ENCODE measurements at places on chromosomes 11 and 22. TPM values are rescaled to one million over a fixed set of nuclear protein-coding genes. Genes with fewer than 3 reads are reported as not detected.

SIAE gene
- total RNA-seq, result 4.8 TPM

- DNase-seq, result no peak
These were observed 51.8 kb downstream of the PARVA start for GRCh38 chr11:12429155-12429554.

DNA sequence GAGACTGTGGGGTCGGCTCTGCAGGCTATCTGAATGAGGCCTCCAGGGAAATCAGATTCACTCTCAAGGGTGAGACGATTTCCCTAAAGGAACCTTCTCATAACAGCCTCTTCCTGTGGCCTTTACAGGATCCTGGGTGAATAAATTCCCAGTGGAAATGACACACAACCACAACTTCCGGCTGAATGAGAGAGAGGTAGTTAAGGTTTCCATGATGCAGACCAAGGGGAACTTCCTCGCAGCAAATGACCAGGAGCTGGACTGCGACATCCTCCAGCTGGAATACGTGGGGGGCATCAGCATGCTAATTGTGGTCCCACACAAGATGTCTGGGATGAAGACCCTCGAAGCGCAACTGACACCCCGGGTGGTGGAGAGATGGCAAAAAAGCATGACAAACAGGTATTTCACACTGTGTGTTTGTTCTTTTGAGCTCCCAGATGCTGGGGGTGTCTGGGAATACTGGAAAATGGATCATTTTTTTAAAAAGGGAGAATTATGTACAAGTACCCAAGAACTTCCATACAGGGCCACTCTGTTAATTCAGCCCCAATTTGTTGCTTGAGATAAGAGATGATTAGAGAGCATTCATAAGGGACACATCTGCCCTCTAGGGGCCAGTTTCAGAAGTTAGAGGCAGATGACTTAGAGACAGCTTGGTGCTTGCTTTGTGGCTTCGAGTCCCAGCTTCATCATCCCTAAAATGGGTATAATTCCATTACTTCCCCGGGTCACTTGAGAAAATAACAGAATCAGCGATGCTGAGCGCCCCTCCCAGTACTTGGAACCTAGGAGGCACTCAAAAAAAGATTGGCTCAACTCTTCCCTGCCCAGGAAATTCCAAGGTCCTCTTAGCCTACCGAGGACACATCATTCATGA is 10.2 kb downstream of the SERPIND1 start:
- peak; percentile 67 for DNase-seq

DNA sequence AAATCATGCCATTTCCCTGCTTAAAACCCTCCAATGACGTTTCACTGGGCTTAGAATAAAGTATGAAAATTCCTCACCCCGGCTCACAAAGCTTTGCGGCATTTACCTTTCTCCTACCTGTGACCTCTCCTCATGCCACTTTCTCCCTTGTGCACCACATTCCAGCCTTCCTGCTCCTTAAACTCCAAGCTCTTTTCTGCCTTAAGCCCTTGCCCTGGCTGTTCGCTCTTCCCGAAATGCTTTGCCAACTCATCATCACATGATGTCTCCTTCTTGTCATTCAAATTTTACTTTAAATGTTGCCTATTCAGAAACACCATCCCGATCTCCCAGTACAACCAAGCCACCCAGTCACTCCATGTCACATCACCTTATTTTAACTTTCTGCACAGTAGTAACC is 2.0 kb downstream of the PLEKHA7 start:
- no peak for DNase-seq

DNA sequence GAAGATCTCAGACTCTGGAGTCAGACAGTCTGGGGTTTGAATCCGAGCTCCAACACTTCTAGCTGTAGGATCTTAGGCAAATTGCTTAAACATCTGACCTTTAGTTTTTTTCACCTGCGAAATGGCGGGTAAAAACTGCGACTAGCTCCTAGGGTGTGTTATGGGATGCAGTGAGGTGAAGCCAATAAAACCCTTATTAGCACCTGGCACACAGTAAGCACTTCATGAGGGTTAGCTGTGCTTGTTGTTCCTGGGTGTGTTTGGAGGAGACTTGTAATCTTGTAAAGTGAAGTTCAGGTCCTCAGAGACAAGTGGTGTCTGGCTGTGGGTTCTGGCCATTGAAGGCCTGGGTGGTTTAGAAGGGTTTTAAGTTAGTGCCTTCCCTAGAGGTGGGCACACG is 68.9 kb downstream of the ZBTB16 start:
- no peak for DNase-seq

DNA sequence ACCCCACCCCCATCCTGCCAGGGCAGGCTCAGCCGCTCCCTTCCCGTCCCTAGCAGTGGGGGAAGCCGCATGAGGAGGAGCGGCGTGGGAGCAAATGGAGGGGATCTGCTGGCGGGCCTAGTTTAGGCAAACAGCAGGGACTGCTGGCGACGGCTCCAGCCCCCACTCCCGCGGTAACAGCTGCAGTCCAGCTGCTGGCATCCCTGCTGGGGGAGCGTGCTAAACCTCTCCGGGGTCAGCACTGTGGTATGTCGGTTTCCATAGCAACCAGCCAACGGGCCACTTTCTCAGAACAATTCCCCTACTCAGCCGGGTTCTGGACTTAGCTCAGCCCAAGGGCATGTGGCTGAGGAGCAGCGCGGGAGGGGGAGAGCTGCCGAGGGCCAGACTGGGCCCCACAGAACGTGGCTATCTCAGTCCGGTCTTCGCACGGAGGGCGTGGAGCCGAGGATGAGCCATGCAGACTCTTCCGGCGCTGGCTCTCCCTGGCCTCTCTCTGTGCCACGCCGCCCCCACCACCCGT is 98.8 kb downstream of the PKNOX2 start:
- DNase-seq, result no peak

- DNase-seq, result peak; percentile 35
These were observed 75.3 kb downstream of the APIP start for GRCh38 chr11:34840736-34841386.

OR9G4 gene
- total RNA-seq, result not detected

GRCh38 chr11:118679483-118679882 is at the start of gene TREH:
Gene TREH, minus strand, starts transcription at chr11:118679650. Its CDS starts 23 bp downstream, at chr11:118679627.
- DNase-seq, result no peak
